ENCODE measurements at places on chromosomes 11 and 22.

DNA sequence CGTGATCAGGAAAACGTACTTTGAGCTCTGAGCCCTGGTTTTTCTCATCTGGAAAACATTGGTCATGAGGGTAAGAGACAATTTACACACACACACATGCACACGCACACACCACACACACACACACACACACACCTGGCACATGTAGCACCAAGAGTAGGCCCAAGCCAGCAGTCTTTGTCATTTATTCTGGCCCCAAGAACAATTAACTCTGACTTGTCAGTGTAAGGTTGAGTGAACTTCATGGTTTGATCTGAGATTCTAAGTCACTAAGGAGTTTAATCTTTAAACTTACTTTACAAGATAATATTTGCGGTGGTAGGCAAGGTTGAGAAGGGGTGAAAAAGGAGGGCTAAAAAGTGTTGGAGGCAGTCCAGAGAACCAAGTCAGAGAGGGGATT is 44.1 kb downstream of the MMP20 start:
- no peak for DNase-seq

DNA sequence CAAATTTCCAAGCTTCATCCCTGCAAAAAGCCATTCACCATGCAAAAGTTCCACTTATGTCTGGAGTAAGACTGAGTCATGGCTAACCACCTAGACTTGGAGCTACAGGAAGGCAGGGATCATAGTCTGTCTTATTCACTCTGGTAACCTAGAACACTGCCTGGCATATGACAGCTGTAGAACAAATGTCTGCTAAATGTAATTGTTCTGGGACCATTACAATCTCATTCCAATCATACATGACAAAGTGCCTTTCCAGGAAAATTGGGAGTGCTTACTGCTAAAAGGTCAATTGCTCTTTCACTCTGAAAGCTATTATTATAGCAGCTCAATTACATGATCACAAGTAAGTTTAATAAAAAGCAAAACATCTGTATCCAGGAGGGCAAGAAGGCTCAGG is 99.1 kb upstream of the CHRM4 start:
- no peak for DNase-seq

GRCh38 chr11:35539781-35540281 is 14.4 kb upstream of the PAMR1 start:
- no peak for DNase-seq

GRCh38 chr11:43555816-43556611 is 124.5 kb upstream of the HSD17B12 start:
- DNase-seq: no peak

DNA sequence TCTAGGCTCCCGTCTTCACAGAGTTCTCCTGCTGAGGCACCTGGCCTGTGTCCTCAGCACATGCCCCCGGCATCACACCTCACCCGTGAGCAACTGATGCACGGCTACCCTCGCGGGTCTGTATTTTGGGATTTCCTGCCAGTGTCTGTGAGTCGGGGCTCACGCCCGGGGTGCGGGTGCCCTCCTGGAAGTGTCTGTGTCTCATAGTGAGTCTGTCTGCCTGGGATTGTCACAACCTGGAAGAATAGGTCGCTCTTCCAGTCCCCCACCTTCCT is 11.4 kb downstream of the BRSK2 start:
- DNase-seq: no peak

DNA sequence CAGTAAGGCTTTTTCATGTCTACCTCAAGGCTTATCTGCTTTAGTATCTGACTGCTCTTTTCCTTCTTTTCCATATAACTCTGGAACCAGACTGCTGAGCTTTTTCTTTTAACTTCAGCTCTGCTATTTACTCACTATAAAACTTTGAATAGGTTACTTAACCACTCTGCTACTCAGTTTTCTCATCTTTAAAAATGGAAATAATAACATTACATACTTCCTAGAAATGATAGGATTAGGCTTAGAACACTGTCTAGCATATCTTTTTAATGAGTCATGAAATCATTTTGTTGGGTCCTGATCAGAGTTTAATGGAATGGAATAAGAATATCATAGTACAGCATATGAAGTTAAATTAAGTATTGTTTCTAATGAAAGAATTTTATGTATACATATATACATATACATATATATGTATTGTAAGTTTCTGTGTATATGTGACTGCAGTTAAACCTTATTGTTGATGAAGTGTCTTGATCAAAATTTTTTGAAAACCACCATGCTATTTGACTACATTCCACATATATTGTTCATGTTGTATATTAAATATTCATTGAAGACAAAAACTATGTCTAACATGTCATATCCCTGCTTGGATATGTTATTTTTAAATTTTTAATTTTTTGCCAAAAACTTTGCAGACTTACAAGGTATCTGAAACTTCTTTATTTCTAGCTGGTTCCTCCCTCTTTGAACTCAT is 120.2 kb downstream of the METTL15 start:
- no peak for DNase-seq

GRCh38 chr11:81644239-81644840 is 1089.3 kb downstream of the FAM181B start:
- peak; percentile 33 for DNase-seq

DNA sequence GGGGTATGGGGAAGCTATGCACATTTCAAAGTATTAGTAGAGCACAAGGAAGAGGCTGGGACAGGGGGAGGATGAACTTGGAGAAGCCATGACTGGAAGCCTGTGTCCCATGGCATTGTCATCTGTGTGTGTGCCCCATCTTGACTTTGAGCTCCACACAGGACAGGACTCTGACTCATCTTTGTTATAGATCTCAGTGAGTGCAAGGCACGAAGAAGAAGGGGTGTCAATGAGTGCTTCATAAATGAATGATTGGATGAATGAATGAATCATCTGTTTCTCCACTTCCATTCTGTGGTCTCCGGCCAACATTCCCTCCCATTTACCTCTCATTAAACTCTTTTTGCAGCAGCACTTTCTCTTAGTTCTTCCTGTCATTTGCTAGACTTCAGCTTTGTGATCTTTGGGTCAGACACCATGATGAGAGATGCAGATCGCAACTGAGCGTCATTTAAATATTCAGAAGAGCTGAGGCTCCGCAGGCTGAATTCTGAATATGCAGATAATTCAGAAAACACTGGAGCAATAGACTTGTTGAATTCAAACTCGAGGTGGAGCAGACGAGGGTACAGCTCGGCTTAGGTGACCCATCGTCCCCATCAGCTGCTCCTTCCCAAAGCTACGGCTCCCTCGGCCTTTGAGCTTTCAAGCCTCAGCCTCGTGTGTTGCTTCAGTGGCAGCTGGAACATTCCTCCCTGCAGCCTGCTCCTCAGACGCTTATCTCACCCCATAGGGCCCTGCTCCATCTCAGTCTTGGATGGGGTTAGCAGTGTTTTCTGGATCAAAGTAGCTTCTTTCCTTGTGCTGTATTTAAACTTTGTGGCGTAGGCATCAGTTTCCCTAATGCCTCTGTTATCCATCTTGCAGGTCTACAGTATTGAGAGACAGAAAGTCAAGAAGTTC is 30.8 kb downstream of the APOL3 start:
- DNase-seq: no peak

DNA sequence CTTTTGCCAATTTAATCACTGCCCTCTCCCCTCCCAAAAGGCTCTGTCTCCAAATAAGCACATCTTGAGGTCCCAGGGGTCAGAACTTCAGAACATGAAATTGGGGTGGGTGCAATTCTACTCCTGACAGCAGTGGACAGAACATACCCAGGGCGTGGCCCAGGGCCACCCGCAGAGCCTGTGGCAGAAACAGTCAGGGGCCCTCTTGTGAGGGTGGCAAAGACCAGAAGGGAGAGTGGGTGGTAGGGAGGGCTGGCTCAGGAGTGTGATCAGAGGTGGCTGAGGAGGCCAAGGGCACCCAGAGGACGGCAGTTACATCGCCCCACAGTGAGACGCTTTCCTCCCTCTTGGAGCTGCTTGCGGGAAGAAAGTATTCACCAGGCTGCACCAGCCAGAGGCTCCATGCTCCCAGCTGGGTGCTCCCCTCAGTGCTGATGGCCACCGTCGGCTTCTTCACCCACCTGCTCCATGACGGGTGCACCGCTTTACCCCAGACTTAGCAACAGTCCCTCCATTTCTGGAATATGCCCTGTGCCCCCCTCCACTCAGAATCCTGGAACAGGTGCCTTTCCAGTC is 1388.0 kb downstream of the BRD1 start:
- DNase-seq: no peak

GRCh38 chr11:94844031-94844430 is 75.9 kb downstream of the AMOTL1 start:
- DNase-seq: no peak

- no peak for DNase-seq
Observed at GRCh38 chr11:118653684-118654390, 25.6 kb downstream of the TREH start.

Measured in SK-N-SH (cell line).